Activated T-helper 17 cell treated with anti-CD3 and anti-CD28 coated beads, Interleukin-2, amount 50 U/mL, for 72 hours (primary cell): ENCODE measurements at places on chromosomes 11 and 22.

GRCh38 chr22:36226189-36226588, 13.1 kb downstream of the APOL2 start:
- ATAC-seq, result no peak

GRCh38 chr11:21144531-21144930, 475.1 kb downstream of the NELL1 start:
- ATAC-seq, result no peak

DNA sequence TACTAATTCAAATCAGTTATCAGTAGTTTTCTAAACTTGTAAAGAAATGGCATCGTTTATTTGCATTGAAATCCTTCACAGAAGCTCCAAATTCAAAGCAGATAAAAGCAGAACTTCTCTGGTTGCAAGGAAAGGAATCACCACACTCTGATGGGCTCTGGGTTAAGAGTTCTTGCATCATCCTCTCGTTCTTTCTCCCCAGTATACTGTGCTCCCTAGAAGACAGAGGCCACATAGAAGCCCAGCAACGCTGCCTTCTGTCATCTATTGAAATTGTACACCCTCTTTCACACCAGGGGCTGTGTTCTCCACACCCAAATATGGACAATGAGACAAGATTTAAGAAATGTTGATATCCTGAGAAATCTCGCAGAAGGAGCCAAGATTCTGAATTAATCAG, 29.3 kb downstream of the FAT3 start:
- ATAC-seq, result no peak

DNA sequence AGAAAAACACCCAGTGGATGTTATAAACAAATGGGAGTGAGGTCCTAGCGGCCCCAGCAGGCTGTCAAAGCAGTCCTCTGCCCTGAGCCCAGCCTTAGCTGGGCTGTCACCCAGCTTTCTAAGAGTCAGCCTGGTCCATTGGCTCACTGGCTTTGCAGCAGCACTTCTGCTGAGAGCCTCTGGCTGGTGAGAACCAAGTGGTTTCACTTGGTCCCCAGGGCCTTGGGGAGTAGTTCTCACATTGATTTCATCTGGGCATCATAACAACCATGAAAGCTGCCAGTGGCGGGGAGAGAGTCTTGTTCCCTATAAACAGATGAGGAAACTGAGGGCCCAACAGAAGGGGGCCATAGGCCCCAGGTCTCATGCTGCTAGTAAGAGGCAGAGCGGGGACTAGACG, 11.4 kb downstream of the SEC14L6 start:
- ATAC-seq, result no peak

- no peak for ATAC-seq
These were observed 119.0 kb downstream of the LDLRAD3 start for GRCh38 chr11:36062796-36063365.

GRCh38 chr22:39290724-39291161, 28.7 kb downstream of the RPL3 start:
- ATAC-seq, result no peak

DNA sequence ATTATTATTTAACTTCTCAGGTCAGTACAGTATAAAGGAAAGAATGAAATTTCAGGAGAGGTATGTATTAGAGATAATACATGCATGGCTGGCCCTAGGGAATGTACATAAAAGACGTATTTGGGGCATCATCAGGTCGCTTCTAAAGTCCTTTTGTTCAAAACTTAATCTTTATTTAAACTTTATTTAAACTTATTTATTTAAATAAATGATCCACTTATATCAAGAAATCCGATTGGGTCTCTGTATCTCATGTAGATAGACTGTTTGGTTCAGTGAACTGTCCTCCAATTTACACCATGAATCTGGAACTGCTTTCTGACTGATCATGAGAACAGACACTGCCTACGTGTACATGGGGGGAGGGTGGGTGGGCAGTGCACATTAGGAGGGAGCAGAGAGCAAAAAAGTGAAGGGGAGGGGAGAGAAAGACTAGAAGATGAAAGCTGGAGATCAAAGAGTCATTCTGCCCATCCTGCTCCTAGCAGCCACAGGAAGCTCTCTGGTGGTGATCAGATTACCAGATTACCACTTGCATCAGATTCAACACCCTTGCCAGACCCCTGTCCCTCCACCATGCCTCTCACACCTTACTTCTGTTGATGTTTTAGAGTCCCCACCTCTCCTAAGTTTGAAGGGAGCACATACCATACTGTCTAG, 92.1 kb upstream of the MTMR2 start:
- peak; percentile 13 for ATAC-seq

- no peak for ATAC-seq
These were observed 4.8 kb downstream of the SMIM38 start for GRCh38 chr11:69160296-69161116.
